Activated effector memory CD4-positive, alpha-beta T cell treated with anti-CD3 and anti-CD28 coated beads, Interleukin-2, amount 50 U/mL, for 16 hours (primary cell): ENCODE measurements at places on chromosomes 16 and 17.

DNA sequence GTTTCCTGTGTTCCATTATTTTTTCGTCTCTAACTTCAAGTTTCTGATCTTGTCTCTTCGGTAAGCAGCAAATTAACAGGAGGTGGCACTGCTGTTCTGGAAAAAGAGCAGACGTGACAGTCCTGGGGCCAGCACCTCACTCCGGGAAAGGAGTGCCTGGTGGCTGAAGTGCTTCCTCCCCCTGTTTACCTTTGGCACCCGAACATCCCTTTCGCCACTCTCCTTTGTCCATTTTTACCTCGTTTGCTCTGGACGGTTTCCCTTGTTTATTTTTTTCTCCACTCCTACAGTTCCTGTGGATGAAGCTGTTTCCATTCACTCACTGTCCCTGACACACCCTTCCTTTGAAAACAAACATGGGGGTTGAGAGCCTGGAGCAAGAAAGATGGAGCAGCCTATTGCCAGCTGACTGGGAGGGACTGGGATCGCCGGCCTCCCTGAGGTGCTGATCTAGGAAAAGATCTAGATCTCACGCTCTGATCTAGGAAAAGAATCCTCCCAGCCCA is 12.6 kb downstream of the SAP30BP start:
- no peak for DNase-seq

DNA sequence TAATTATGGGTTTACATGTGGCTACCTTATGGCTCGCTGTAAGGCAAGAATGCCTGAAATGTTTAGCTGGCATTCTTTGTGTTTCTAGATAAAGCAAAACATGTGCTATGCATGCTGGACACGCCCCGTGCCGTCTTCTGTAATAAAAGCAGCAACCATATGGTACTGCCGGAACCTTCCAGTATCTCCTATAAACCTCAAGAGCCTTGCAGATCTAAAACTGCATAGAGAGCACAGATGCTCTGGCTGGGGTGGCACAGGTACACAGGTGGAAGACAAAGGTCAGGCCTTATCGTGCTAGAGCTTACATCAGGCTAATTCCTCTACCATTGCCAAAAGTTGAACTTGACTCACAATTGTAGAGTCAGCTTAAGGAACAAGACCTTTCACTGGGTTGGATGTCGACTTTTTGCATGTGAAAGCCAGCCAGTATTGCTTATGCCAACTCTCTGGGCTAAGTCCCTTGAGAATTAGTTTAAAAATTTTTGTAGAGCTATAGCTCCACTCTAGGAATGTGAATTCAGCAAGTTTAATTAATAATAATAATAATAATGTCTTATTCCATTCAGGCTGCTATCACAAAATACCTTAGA is 187.4 kb upstream of the CACNG5 start:
- no peak for DNase-seq

- DNase-seq, result no peak
Measured at GRCh38 chr16:56898847-56899246, 33.1 kb upstream of the HERPUD1 start.

DNA sequence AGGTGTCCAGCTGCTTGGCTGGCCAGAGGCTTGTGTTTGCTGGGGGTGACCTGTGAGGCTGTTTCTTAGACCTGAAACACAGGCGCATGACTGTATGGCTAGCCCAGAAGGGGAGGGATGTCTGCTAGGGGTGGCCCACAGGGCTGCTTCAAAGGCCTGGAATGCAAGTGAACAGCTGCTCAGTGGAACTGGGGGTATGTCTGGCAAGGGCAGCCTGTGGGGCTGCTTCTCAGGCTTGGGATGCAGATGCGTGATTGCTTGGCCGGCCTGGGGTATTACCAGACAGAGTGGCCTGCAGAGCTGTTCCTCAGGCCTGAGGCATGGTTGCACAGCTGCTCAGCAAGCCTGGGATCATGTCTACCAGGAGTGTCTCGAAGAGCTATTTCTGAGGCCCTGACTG is 20.5 kb downstream of the TANC2 start:
- DNase-seq, result no peak

DNA sequence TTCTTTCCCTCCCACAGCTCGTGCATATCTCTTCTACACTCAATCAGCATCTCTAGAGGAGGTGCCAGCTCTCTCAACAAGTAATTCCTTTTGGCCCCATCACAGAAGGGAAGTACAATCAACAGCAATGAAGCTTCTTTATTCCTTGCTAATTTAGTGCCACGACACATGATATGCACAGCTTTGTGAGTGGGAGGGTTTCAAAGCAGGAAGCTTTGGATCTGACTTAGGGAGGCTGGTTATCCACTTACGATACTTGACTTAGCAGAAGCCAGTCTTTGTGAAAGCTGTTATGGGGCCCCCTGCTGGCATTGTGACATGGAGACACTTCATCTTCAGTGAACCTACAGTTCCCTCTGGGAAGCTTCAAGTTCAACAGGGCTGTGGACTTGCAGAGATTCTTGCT is 81.0 kb downstream of the TMEM100 start:
- peak; percentile 72 for DNase-seq

- DNase-seq, result no peak
Measured at GRCh38 chr17:29049541-29050145, 6.7 kb downstream of the PIPOX start.

DNA sequence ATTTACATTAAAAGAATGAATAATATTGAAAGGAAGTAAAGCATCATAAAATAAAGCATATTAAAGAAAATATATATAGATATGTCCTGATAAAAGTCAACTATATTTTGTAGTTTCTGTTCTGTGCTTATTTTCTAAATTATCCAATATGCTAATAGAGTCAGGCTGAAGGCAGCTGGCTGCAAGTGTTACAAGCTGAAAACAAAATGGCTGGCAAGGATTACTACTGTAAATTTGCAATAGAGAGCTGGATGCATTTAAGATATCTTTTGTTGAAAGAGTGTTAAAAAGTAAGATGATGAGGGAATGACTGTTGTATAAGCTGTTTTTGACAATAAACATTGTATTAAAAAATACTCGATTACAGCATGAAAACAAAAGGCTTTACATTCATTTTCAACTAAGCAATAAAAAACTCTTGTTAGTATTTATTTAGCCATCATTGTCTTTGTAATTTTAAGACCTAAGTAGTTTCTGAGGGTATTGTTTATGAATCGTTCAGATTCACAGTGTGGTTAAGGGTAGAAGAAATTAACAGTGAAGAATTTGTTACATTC is 76.3 kb downstream of the TANC2 start:
- no peak for DNase-seq

DNA sequence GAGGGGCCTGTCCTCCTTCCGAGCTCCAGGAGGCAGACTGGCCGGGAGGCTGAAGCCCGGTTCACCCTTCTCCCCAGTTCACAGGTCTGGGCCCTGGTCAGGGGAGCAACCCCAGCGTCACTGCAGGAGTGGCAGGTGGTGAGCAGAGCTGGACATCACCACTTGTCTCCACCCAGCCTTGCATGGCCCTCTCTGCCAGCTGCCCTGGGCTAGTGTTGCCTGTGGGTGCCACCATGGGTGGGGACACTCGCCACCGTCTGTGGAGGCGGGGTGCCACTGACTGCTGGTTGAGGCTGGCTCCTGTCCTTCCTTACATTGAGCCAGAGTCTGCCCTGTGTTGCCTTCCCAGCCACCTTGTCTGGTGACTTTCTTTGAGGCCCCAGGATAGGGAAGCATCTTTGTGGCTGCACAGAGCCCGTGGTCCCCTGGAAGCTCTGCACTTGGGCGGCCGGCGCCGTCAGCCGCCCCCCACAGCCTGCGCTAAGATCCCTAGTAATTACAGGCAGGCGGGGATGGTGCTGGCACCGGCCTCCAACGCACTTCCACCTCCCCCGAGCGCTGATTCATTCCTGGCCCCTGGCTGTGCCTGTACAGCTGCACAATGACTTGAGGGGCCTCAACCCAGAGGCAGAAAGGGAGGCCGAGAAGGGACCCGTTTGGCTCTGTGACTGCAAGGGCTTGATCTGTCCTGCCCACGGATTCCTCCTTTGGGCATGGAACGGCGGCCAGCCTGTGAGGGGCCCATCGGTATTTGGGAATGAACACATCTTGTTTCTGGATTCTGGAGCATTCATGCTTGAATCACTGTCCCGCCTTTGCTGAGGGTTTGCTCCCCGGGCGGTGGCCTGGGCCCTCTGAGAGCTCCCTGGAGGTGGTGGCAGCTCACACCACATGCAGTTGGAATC is 5.2 kb downstream of the BAIAP2 start:
- DNase-seq, result no peak

DNA sequence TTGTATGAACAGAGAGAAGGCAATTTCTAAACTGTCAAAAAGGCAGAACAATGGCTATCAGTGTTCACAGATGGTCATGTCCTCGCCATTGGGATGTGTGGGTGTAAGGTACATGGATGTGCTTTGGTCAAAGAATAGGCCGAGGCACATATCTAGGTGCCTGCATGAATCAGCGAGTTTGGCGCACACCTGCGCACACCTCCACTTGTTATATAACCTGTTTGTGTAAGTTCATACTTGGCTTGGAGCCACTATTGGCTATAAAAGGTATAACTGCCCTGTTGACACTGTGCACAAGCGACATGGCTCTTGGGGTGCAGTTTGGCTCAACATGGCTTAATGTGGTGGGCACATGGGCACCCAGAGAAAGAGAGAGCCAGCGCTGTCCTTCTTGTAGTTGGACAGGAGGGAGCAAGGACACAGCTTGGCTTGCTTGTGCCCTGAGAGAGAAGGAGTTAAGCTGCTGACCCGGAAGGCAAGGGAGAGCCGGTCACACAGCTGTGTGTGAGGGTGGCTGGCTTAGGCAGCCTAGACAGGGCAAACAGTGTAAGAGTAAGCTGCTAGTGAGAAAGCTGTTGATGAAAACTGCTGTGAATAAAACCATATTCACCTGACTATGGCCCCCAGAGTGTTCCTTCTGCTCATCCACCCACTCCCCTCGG is 499.1 kb downstream of the KCNJ2 start:
- no peak for DNase-seq

GRCh38 chr17:1008008-1008761 is 11.3 kb downstream of the TIMM22 start:
- no peak for DNase-seq

DNA sequence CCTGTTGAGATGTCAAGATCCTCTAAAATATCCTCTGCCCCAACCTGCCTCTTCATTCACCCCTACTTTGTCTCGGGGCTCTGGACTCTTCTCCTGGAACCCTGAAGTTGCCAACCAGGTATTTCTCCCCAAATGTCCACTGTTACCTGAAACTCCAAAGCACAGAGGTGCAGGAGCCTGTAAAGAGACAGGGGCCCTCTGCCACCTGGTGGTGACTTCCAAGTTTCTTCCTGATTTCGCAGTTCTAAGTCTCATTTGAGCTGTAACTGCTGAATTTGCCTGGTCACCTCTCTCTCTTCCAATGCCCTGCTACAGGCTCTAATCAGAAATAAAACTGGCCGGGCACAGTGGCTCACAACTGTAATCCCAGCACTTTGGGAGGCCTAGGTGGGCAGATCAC is 77.1 kb upstream of the RCVRN start:
- DNase-seq, result no peak

- DNase-seq, result no peak
Measured at GRCh38 chr16:88436796-88437195, 16.3 kb upstream of the ZFPM1 start.

DNA sequence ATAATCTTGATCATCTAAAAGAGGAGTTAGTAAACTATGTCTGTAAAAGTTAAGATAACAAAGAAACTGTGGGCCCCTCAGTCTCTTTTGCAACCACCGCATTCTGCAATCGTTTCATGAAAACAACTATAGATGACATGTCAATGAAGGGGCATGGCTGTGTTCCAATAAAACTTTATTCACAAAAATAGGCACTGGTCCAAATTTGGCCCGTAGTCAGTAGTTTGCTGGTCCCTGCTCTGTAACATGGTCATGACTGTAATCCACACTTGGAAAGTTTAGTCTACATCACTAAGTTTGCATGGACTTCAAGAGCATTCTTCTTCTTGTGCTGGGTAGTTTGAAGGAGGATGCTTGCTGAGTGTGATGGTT is 299.3 kb upstream of the PSMD7 start:
- DNase-seq, result no peak

GRCh38 chr16:65621640-65622039 is 499.8 kb upstream of the CDH11 start:
- DNase-seq, result no peak

GRCh38 chr16:10922328-10923145 is 19.7 kb downstream of the DEXI start:
- no peak for DNase-seq

- no peak for DNase-seq
Measured at GRCh38 chr17:74582633-74583032, 9.4 kb downstream of the CD300LD start.

GRCh38 chr17:67639979-67640378 is 77.8 kb upstream of the NOL11 start:
- no peak for DNase-seq

DNA sequence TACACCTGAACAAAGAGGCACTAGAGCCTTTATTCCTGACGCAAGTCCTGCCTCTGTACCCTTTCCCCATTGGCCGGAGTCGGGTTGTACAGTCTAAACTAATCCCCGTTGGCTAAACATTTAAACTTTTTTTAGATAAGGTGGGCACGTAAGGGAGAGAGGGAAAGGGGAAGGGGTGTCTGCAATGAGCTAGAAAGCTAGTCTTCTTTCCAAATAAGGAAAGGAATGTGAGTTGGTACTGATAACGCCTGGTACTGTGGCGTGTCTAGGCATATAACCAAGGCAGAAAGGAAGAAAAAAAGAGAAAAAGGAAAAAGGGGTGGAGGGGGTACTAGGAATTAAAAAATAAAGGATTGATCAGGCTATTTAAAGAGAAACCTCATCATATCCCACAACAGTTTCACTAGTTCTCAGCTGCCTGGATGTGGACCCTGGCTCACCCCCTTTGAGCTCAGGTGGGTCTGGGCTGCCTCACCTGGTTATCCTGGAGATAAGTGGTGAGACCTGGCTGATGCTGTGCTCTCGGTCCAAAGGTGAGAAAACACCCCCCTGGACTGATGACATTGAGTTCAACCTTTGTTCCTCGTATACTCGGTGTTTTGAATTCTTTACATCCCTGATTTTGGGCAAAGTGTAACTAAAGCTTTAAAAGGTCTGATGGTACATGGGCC is 90.9 kb upstream of the EEF2KMT start:
- no peak for DNase-seq

DNA sequence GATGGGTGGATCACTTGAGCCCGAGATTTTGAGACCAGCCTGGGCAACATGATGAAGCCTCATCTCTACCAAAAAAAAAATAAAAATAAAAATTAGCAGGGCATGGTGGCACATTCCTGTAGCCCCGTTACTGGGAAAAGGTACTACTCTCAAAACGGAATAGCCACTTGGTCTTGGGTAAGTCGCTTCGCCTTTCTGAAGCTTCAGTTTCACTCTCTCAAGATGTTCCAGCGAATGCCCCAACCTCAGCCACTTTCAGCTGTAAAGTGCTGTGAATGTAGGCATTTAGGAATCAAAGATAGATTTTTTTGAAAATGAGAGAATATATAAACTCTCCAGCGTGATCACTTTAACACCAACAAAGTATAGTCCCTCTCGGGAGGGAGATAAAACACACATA is 154.1 kb upstream of the HS3ST3A1 start:
- DNase-seq, result no peak

DNA sequence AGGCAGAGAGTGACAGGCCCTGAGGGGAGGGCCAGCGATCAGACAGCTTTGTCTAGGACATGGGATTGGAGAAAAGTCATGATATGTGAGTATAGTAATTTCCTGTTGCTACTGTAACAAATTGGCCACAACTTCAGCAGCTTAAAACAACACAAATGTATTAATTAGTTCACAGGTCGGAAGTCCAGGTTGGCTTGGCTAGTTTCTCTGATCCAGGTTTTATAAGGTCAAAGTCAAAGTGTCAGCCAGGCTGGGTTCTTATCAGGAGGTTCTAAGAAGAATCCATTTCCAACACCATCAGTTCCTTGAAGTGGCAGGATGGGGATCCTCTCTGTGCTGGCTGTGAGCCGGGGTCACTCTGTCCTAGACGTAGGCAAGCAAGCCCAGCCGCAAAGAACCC is 76.2 kb upstream of the SEC14L1 start:
- no peak for DNase-seq

- DNase-seq, result no peak
Measured at GRCh38 chr17:17228521-17229279, 8.3 kb downstream of the FLCN start.
